HFFc6 (cell line): ENCODE measurements at places on chromosomes 6 and 20.

GRCh38 chr6:12001004-12001705, 11.0 kb upstream of the HIVEP1 start:
- peaks cover 21% of the 10 kb centered on the region for H3K4me1 ChIP-seq
- H3K4me3 ChIP-seq = no peak overlapping the region
- H3K36me3 ChIP-seq = no peaks in the 10 kb centered on the region
- no peaks in the 10 kb centered on the region for H3K27me3 ChIP-seq

GRCh38 chr20:2006452-2007361, 12.8 kb upstream of the PDYN start:
- no peaks in the 10 kb centered on the region for H3K36me3 ChIP-seq
- no peak overlapping the region for H3K4me3 ChIP-seq
- H3K4me1 ChIP-seq = no peaks in the 10 kb centered on the region

GRCh38 chr6:56491606-56492328, 150.9 kb downstream of the DST start:
- H3K4me1 ChIP-seq = peaks cover 38% of the 10 kb centered on the region
- H3K27me3 ChIP-seq = peaks cover 5% of the 10 kb centered on the region; the same call in 1 of the 2 replicates
- peak overlapping the region; percentile 49 for H3K4me3 ChIP-seq

GRCh38 chr20:1949347-1950100, 44.3 kb downstream of the PDYN start:
- H3K27me3 ChIP-seq = peaks cover 46% of the 10 kb centered on the region
- no peak for DNase-seq
- no peak overlapping the region for H3K4me3 ChIP-seq
- H3K27ac ChIP-seq = no peak overlapping the region

DNA sequence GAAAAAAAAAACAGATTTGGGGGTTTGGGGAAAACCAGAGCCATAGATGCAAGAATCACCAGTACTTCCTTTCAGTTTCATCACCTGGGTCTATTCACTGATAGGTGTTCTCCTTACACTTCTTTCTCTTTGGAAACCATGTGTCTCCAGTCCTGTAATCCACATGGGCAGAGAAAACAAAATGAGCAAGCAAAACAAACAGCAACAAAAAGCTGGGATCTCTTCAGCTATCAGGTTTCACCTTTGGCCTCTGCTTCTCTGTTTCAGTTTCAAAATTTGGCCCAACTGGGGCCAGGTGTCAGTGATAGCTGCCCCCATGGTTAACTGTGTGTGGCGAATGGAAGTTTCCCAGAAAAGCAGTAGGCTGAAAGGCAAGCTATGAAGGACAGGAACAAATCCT, 220.0 kb upstream of the THBS2 start:
- H3K4me3 ChIP-seq = no peak overlapping the region
- no peak for DNase-seq
- H3K36me3 ChIP-seq = peaks cover 12% of the 10 kb centered on the region
